ENCODE measurements at places on chromosomes 6 and 20. TPM values are rescaled to one million over a fixed set of nuclear protein-coding genes. Genes with fewer than 3 reads are reported as not detected.

- no peak for DNase-seq
These were observed 4.9 kb downstream of the TLDC2 start for GRCh38 chr20:36880741-36881250.

Gene RAD21L1
- total RNA-seq, result not detected

DNA sequence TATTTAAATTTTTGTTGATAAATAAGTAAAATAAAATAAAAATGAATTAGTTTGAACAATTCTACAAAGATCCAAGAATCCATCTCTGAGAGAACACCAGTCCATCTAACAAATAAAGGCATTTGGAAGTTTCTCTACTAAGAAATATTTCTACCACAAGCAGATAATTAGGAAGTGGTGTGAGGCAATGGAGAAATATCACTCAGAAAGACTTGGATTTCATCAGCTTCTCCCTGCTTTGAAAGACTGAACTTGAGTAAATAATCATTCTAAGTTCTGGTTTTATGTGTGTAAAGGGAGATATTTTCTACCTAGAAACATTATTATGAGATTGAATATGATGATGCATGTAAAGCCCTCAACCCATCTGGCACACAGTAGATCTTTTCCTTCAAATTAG lies 17.8 kb upstream of the TCF21 start:
- no peak for DNase-seq

- DNase-seq, result no peak
These were observed 270.3 kb upstream of the CHD6 start for GRCh38 chr20:41888434-41888833.

GRCh38 chr6:158313989-158314388 lies 1.7 kb downstream of the TULP4 start:
- DNase-seq, result no peak

Gene RAET1L
- total RNA-seq, result 2.8 TPM

DNA sequence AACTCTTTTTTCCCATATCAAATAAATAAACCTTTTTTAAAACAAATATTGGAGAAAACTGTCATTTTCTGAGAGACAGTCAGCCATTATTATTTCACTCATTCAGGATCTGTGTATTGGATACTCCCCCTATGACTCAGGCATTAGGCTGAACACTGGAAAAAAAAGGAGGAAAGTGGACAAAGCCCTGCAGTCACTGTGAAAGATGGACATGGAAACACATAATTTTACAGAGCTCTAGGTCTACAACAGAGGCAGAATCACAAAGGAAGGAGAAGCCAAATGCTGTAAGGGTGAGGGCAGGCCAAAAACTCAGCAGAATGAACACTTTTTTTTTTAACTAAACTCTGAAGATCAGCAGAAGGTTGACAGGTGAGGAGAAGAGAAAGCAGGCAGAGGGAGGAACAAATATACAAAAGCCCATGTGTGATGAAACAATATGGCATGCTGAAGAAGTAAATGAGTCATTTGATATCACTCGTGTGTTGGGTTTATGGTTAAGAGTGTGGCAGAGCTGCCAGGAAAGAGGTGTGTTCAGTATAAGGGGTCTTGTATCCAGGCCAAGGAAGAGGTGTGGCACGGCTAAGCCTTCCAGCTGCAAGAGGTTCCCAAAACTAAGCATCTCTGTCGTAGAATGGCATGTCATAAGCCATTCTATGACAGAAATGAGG lies 39.1 kb downstream of the EPB41L2 start:
- no peak for DNase-seq

DNA sequence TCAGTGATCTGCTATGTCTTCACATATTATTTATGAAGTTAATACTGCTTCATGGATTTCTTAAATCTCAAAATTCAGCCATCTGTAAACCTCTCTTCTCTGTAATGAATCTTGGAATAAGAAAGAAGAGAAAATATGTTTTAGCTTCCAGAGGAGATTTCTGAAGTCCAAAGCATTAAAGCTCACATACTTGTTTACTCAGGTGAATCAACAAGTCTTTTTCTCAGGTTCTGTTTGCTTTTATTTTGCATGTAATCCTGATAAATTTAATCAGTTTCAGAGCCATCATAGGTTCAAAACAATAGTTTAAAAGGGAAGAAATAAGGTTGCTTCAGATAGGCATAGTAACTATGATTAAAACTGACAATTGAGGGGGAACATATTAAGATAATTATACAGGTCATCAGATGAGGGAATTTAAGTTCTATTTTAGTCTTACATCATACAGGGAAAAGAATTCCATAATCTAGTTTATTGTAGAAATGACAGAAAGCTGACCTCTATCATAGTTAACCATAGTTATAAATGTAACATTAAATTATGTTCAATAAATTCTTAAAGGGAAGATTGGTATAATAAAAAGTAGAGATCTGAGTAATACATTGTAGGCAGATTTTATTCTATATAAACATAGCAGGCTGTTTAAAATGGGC lies 716.2 kb downstream of the EYS start:
- DNase-seq, result no peak

GRCh38 chr6:26249957-26250697 lies 114.9 kb upstream of the BTN3A2 start:
- peak; percentile 55 for DNase-seq

DNA sequence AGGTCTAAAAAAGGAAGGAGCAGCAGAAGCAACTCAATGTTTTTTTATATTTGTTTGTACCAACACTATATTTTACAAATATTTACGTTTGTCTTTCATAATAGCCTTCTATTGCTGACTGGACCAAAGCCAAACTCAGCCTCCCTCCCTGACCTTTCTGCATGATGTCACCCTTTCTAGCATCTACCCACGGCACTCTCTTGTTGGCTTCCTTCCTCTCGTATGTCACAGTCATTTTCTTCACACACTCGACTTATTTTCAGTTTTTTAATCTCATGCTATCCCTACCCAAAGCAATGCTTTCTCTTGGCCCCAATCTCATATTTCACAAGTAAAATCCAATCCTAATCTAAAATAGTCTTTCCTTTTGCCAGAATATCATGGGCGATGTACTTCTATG lies 16.3 kb upstream of the FAM8A1 start:
- DNase-seq, result no peak

- DNase-seq, result no peak
These were observed 12.1 kb upstream of the RAMACL start for GRCh38 chr6:166598441-166599138.

GRCh38 chr20:36030149-36030548 lies 61.8 kb downstream of the CNBD2 start:
- DNase-seq, result no peak

DNA sequence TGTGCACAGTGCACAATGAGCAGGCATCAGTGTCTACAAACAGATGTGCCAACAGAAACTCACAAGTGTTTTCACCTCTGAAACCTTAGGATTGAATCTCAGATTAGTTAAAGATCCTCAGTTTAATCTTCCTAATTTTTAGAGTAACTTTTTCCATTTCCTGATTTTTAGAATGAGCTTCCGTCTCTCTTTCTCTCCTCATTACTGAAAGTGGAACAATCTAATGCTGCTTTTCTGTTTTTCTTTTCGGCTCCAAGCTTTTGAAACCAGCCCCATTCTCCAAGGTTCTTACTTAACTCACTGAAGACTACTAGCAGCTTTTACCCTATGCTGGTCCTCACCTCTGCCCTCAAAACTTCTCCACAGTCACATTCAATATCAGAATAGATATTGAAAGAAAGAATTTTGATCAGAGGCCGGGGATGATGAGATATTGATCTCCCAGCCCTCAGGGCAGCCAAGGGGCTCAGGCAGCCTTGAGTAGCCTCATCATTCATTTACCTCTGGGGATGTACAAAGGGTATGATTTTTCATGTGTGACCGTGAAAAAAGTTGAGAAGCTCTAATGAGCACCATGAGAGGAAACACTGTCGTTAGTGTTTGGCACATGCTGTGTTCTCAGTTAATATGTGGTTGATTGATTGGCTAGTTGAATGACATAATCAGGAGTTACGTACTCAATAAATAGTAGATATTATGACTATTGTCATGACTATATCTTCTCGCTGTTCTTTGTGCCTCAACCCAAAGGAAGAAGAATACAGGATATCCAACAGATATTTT lies 11.9 kb upstream of the STK38 start:
- no peak for DNase-seq
